LHCN-M2 (cell line): ENCODE measurements at places on chromosomes 7 and 10.

DNA sequence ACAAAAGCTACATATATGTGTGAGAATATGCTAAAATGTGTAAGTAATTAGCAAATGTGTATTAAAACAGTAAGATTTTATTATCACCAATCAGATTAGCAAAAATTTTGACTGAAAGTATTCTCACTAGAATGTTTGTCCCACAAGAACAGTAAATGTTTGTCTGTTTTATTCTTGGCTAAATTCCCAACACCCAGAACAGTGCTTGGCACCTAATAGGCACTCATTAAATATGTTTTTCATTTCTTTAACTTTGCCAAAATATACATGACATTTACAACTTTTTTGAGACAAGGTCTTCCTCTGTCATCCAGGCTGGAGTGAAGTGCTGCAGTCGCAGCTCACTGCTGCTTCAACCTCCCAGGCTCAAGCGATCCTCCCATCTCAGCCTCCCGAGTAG is 143.6 kb downstream of the EBF3 start:
- DNase-seq: no peak

- DNase-seq: no peak
These were observed 2.6 kb downstream of the ADCYAP1R1 start for GRCh38 chr7:31054608-31055278.

DNA sequence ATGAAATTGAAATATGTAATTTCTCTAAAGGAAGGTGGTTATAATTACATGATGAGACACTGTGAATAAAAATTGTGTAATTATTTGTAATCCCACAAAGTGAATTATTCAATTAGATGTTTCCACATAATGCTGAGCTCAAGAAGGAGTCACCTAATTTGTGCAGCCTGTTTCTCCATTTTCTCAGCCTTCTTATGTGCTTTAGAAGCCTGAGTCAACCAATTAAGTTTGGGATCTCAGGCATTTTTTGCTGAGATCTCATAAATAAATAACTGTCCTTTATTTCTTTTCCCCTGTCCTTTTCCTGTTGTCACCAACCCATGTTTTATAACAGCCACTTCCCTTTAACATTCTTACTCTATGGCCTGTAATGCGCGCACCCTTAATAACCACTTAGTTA is 506.5 kb upstream of the SEMA3D start:
- DNase-seq: no peak

- no peak for DNase-seq
These were observed 81.6 kb upstream of the DNAJB6 start for GRCh38 chr7:157255201-157255606.

GRCh38 chr10:112624546-112625048 is 177.6 kb downstream of the VTI1A start:
- no peak for DNase-seq

DNA sequence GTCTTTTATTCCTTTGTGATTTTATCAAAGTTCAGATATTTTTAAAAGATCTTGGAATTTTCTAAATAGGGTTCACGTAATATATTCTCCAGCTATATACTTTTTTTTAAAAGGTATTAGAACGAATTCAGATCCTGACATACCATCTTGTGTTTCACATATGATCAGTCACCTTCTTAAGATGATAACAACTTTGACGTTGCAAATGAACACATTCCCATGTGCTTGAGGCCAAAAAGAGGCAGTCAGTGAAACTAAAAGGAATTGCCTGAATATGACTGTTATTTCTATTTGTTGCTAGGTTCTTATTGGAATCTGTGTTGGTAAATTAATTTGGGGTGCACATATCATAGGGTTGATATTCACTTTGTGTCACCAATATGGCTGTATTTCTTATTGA is 310.1 kb downstream of the MDFIC start:
- peak; percentile 23 for DNase-seq

GRCh38 chr7:137296576-137296975 is 47.0 kb downstream of the PTN start:
- DNase-seq: no peak

DNA sequence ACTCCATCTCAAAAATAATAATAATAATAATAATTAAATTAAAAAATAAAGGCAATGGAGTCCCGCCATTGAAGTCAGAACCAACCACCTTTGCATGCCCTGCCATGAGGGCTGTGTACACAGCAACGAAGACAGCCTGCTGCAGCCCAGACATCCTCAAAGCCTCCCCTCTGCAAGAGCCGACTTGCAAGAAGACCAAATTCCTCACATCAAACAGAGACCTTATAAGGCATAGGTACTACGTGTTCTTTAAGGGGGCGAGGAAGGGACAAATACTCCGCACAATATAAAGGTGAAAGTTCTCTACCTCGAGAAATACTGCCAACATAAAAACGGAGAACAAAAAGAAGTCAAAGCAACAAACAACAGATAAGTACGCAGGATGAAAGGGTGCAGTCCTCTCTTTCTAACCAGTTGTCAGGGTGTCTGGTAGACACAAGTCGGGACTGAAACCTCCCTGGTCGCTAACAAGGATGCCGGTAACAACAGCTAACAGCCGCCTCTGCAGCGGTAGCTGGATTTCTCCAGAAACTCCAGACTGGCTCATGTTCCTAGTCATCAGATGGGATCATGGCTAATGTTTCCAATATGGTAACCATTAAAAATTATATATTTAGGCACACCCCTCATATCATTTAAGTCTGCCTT is 23.6 kb downstream of the FGFR2 start:
- DNase-seq: no peak

- peak; percentile 4 for DNase-seq
These were observed 752 bp downstream of the THSD7A start for GRCh38 chr7:11831156-11831735.

DNA sequence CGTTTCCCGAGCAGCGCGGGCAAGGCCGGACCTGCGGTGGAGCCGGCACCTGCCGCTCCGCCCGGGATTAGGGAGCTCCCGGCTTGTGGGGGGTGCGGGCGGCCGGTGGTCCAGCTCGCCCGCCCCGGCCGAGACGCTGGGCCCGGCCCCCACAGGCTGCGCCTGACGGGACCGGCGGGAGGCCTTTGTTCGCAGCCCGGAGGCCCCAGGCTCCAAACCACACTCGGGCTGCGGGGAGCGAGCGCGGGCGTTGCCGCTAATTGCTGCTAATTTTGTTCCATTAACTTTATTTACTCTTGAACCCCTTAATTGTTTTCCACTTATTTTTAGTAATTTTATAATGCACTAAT is 9.6 kb downstream of the UNCX start:
- no peak for DNase-seq

GRCh38 chr10:14009371-14010100 is 321.2 kb downstream of the FRMD4A start:
- DNase-seq: peak; percentile 56

DNA sequence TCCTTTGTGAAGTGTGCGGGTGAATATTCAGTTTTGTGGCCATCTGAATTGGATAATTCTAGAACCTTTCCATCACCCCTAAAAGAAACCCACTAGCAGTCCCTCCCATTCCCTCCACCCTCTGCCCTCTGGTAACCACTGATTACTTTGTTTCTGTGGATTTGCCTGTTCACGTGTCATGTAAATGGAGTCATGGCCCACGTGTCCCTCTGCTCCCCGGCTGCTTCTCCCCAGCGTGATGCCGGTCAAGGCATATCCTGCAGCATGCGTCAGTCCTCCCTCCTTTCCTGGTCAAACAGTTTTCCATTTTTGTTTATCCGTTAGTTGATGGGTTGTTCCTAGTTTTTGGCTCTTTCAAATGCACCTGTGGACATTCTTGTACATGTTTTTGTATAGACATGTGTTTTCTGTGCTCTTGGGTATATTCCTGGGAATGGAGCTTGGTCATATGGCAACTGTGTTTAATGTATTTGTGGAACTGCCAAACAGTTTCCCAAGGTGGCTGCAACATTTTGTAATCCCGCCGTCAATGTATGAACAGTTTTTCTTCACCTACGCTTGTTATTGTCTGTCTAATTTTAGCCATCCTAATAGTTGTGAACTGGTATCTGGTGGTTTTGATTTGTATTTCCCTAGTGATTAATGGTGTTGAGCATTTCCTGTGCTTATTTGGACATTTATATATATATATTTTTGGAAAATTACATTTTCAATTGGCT is 22.4 kb downstream of the PPP2R2D start:
- DNase-seq: no peak

- peak; percentile 43 for DNase-seq
These were observed 87.8 kb downstream of the DNMBP start for GRCh38 chr10:99921948-99922347.
